ENCODE measurements at places on chromosomes 11 and 22.
A peak's percentile ranks its signal among the peaks of the same experiment; 100 is the strongest.

- DNase-seq = no peak
Measured at GRCh38 chr11:66850235-66850587, 6.7 kb upstream of the LRFN4 start.

- DNase-seq = no peak
Measured at GRCh38 chr11:11582011-11582701, 39.6 kb downstream of the GALNT18 start.

GRCh38 chr11:33970984-33971466 lies 79.1 kb upstream of the LMO2 start:
- peak; percentile 33 for DNase-seq

- no peak for DNase-seq
Measured at GRCh38 chr22:29388759-29389090, 355 bp upstream of the AP1B1 start.

DNA sequence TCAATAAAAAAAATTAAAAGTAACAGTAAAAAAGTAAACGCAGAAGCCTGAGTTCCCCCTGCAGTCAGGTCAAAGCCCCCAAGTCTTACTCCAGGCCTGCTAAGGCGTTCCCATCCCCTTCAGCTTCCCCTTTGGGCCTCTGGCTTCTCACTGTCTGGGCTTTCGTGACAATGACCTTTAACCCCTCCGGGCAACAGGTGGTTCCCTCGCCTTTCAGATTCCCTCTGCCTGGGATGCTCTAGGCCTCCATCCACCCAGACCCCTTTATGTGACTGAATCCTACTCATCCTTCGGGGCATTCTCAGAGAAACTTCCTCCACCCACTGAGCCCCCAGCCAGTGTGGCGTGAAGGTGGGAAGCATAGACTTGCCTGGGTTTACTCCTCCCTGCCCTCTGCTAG lies 8.0 kb downstream of the MPST start:
- no peak for DNase-seq

DNA sequence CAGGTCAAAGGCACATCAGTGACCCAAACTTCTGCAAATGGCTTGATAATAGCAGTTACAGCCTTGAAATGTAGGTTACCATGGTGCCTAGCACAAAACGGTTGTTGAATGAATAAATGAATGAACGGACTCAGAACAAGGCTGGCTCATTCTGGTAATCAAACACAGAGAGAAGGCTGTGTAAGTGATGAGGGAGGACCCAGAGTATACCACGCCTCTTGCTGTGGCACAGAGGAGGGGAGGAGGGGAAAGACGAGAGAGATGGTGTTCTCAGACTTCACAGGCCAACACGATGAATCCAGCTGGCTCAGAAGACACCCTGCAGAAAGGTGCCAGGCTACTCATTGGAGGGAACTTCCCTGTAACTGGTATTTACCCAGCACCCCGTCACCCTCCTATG lies 38.3 kb downstream of the PC start:
- DNase-seq = no peak

Data from GM18507 (cell line).